ENCODE measurements at places on chromosomes 11 and 22.

DNA sequence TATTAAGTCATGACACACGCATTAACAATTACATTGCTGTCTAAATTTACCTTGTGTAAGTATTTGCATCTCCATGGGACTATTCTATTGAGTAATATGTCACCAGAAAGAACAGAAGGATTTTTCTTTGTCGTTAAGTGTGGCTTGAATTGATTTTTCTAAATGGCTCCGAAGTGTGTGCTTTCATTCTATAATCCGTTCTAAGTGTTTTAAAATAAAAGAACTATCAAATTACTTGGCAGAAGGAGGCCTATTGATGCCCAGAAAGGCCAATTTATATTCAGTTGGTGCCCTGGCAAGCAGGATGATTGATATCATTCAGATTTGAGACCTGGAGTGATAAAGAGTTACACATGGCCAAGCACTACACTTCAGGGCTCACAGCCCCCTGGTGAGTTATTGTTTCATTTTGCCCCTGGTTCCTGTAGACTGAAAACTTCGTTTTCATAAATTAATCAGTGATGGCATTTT lies 538.9 kb upstream of the ANO5 start:
- DNase-seq, result no peak

DNA sequence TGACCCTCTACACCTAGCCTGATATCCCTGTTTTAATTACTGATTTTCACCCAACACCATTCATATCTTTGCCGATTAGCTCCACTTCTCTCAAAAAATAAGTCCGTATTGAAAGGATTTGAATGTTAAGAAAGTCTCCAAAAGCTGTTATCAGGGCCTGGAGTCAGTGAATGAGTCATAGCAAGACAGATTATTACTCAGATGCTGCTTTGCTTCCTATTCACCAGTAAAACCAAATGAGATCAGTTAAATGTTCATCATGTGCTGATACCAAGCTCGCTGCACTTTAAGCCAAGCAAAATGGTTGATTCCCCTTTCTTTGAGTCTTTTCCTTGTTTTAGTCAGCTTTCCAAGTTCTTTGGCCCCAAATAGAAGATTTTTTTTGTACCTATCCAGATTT lies 228.4 kb downstream of the FAT3 start:
- DNase-seq, result no peak

- no peak for DNase-seq
These were observed 705 bp downstream of the PTPRJ start for GRCh38 chr11:47980907-47981621.

GRCh38 chr11:123235656-123236261 lies 40.7 kb upstream of the CLMP start:
- DNase-seq, result no peak

DNA sequence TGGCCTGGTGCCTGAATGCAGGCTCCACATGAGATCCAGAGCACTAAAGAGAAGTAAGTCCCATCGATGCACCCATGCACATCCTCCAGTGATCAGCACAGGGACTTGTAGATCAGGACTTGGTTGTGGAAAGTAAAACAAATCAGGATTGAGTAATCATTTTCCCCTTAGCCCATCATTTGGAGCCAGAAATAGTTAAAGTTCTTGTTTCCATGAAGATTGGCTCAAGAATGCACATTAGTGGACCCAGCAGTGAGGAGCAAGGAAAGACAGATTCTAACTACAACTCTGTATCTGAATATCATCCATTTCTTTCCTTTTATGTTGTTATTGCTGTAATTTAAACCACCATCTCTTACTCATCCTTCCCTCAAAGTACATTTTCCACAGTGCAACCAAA lies 19.1 kb downstream of the CCDC83 start:
- DNase-seq, result no peak

DNA sequence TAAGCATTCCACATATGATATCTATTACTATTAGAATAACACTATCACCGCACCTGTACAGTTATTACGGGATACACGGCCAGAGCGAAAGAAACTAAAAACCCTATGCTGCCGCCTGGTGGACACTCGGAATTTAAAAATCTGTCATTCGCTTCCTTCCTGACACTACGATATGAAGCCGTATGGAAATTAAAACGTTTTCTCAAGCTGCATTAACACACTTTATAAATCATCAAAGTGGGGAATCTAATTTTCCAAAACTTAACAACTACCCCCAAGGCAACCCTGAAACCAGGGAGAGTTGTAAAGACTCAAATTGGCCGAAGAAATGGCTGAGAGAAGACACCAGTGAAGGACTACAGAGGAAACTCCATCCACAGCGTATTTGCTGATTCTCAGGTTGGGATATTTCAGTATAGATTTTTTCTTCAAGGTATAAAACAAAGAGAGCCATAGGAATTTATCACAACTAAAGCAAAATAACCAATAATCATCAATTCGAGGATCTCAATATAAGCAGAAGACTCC lies 1.4 kb downstream of the CCDC73 start:
- DNase-seq, result peak; percentile 45

DNA sequence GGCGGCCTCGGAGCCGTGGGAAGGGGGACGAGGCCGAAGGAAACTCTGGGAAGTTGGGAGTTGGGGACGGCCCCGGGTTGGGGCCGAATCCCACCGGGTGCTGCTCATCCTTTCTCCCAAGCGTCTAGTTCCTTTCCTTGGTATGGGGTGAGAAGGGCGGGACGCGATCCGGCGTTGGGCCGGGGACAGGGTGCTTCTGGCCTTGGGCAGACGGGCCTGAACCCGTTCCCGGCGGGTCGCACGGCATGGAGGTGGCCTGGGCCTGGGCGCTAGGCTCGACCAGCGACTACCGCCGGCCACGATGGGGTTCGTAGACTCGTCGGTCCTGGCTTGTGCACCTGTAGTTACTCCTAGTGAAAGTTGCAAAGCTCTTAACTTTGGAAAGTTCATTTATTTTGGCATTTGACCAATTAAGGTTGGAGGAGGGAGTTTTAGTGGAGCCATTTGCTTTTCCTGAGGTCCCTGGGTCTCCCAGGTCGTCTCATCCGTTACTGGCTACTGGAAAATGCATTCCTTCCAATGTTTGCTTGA lies 1.0 kb downstream of the SYT9 start:
- no peak for DNase-seq

DNA sequence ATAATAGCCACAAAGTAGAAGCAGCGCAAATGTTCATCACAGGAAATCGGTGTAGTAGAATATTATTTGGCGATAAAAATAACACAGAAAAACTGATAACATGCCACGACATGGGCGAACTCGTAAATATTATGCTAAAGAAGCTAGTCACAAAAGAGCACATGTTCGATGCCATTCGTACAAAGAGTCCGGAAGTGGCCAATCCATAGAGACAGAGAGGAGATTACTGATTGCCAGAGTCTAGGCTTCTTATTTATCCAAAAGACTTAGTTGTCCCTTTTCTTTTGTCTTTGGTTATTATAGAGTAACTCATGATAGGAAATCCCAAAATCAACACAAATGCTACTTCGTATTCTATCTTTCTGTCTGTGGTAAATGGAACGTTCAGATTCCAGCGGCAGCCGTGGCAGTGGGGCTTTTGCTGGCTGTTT lies 56.5 kb downstream of the MED15 start:
- no peak for DNase-seq

- DNase-seq, result no peak
These were observed 41.4 kb downstream of the SCUBE2 start for GRCh38 chr11:9049959-9050358.

DNA sequence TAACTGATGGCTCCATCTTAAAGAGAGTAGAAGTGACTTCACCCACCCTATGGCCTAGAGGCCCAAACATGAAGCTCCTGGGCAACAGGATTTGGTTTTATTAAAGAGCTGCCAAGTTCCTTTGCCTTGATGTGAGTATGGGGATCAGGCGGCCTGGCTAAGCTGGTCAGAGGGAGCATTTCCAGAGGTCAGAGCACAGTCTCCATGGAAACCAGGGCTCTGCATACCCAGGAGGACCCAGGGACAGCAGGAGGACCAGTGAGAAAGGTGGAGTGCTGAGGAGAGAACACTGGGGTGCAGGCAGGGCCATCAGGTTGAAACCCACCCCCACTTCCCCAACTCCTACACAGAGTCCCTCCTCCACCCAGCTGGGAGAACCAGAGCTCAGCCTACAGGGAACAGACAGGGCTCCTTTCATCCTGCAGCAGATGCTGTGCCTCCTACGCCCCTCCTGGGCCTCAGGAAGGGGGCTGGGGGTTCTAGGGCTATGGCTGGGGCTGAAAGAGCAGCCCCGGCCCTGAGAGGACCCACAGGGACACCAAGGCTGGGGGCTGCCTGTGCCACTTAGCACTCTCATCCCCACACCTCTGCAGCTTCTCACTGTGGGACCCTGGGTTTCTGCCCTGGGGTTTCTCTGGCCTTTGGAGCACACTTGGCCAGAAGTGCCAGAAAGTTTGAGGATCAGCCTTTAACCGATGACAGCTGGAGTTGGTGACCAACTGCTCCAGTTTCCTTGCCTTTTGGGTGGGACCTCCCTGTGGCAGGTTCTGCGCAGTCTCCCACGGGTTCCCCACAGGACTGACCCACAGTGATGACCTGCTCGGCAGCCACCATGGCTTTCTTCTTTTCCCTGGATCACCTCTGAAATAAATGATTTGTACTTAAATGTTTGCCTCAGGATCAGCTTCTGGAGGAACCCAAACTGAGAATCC lies 13.8 kb upstream of the P2RY6 start:
- no peak for DNase-seq

- DNase-seq, result no peak
These were observed 27.7 kb downstream of the LRRC4C start for GRCh38 chr11:41431784-41432183.

DNA sequence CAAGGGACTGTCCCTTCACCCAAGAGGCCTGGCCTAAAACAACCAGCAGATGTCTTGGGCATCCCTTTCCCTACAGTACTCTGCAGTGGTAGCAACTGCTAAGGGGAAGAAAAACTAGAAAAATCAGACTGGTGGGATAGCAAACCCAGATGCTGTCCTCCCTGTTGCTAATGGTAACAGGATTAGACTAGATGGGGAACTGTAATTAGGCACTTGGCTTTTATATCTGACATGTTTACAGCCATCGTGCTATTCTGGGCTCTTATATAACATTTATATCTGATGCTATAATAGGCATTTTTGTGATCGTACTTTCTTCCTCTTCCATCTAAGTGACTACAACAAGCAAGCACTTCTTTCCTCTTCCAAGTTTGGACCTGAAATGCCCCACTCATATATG lies 316.7 kb downstream of the DLG2 start:
- DNase-seq, result no peak

DNA sequence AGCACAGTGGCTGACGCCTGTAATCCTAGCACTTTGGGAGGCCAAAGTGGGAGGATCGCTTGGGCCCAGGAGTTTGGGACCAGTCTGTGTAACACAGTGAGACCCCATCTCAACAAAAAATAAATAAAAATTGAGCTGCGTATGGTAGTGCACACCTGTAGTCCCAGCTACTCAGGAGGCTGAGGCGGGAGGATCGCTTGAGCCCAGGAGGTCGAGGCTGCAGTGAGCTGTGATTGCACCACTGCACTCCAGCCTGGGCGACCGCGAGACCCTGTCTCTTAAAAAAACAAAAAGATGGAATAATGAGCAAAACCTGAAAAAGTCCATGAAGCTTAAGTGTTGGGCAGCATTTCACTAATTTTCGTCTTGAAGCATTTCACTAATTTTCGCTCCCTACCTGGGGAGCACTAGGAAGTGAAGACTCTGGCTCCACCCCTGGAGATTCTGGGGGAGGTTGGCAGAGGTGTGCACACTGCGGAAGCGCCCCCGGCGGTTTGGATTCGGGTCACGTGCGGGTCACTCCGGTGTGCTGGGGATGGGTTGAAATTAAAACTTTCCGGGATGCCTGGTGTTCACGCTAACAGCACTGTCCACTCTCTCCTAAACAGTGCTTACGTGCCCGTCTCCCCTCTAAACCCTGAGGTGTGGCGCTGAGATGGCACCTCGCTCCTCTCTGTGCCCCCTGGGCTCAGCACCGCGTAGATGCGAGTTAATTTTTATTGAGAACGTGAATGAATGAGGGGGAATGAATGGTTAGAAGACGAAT lies 906 bp upstream of the NAA40 start:
- no peak for DNase-seq

- DNase-seq, result peak; percentile 39
These were observed 4.1 kb downstream of the ST3GAL4 start for GRCh38 chr11:126359431-126360048.

DNA sequence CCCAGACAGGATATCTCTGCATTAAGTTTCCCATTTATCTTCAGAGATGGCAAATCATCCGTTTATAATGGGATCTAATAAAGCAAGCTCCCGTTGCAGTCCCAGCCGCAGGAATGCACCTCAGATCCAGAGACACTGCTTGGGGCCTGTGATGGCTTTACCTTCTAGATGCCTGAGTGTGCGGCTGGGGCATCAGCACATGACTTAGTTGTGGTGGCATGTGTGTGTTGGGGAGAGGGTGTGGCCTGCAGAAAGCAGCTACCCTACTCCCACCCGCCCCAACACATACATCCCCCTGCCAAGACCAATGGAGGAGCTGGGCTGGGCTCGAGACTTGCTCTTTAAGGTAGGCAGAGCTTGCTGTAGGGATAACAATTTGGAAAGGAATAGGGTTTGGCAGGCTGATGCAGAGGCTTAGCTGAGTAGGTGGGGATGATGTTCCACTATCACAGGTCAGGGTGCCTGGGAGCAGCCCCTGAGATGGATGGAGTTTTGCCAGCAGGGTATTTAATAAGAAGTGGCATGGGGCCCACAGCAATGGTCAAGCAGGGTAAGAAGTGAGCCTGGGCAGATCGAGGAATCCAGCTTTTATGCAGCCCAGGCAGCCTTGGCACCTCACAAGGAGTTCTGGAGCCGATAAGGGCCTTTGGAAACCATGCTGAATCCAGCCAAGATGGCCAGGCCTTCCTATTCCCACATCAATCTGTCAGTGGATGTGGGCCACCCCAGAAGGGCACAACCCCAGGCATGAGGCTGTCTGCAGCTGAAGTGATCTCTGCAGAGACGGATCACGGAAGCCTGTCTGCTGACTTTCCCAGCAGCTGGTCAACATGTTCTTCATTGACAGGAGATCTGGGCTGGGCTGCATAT lies 601.3 kb downstream of the BUD13 start:
- no peak for DNase-seq

DNA sequence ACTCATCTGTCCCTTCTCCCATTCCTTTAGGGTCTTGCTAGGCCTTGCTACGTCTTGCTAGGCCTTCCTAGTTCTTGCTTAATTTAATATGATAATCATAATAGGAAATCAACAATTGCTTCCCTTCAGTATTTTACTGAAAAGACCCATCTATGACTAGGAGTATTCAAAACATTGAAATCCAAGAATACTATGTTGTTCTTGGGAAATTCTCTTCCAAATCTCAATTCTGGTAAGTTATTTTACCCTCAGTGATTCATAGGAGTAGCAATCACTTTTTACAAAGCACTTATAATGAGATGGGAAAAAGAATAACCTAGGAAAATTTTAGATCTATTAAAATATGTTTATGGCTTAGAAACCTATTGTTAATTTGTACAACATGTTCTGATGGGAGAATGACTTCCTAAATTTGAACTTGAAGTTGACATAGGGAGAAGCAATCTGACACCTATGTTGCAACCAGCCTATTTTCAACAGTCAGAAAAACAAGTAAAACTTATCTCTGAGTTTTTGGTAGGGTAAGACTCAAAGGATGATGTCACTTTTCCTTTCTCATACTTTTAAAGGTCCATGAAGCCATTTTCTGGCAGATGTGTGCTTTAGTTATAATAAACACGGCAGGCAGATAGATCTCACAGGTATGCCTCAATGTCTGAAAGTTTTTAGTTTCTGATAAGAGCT lies 29.5 kb upstream of the HIPK3 start:
- DNase-seq, result no peak
